ENCODE measurements at places on chromosomes 1 and 21.
A peak's percentile ranks its signal among the peaks of the same experiment; 100 is the strongest.

DNA sequence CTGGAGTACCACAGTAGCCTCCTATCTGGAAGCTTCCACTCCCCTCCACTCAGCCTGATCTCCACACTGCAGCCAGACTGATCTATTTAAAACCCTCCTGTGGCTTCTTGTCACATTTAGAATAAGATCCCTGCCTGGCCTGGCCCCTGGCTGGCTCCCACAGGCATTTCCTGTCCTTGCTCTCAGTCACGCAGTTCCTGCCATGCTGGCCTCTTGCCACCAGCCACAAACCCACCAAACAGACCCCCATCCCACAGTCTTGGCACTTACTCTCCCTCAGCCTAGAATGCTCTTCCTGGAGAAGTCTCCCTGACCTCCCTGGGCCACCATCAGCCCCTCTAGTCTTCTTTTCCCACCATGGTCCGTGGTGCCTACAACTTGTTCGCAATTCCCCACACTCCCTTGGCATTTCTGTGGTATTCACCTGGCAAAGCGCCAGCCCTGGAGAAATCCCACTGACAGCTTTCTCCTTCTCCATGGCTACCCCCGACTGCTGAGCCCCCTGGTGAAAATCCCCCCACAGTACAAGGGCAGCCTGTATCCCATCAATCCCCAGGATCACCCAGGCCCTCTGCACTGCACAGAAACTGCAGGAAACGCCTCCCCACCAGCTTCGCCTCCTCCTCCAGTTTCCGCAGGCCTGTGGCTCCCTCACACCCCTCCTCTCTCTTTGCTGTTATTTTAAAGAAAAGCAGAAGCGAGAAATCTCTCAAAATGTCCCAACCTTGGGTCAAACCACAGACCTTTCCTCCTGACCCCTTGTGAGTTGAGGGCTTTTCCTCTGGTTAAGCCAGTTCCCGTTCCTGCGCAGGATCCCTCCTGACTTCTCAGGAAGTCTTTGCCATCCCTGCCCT, 94.5 kb downstream of the SYT2 start:
- no peak for DNase-seq

DNA sequence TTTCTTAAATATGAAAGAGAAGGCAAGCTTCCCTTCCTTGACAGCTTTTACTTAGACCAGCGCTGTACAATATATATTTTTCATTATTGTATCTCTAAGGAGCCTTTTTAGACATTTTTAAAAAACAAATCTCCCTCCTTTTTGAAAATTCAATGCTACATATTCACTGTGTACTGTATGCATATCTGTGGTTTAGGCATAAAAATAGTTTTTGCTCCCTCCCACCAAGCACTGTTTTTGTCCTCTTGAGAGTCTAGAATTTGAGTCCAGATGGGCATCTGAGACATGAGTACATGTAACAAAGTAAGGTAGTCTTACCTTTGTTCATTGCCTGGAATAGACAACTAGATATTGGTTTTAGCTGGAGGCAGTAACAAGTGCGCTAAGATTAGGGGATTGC, 488.5 kb upstream of the RUNX1 start:
- no peak for DNase-seq

DNA sequence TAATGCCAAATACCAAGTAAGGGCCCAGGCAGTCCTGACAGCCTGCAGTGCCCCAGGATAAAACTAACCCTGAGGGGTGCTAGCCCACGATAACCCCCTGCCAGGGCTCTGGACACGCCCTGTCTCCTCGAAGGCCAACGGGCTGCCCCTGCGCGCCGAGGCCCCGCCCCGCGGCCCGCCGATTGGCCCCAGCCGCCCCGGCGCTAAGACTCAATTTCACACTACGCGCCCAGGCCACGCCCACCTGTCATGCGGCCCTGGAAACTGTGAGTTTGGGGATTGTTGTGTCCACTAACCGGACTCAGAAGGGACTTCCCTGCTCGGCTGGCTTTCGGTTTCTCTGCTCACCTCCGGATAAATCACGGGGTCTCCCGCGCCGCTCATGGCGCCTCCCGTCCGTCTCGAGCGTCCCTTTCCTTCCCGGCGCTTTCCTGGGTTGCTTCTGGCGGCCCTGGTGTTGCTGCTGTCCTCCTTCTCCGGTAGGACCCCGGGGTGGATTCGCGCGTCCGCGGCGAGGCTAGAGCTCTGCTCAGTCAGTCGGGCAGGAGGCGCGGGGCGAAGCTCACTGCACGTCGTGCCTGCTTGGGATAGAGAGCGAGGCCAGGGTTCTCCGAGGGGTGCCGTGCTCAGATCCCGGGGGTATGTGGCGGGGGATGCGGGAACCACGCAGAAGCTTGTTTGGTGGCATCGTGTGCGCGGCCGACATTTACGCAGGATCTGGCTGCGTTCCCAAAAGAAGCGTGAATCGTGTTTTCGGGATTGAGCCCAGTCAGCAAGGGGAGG, at the start of gene CR1L:
Gene CR1L, plus strand, starts transcription at position 282 of the 783 bp plus-strand sequence. Its CDS starts 101 bp downstream, at position 383.
- peak; percentile 92 for DNase-seq

DNA sequence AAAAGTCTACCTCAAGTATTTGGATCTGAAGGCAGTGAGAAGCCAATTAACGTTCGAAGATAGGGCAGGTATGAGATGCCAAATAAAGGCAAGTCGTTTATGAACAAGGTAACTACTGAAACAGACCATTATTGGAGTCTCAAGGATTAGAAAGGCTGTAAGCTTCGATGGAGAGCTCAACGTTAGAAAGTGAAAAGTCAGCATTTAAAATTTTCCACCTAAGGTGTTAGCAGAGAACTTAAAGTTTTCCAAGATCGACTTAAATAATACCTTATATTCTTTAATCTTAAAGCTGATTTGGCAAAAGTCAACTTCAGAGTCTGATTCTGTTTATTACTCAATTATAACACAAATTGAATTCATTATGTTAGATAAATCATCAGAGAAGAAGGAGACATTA, 28.1 kb downstream of the CLDN17 start:
- no peak for DNase-seq

DNA sequence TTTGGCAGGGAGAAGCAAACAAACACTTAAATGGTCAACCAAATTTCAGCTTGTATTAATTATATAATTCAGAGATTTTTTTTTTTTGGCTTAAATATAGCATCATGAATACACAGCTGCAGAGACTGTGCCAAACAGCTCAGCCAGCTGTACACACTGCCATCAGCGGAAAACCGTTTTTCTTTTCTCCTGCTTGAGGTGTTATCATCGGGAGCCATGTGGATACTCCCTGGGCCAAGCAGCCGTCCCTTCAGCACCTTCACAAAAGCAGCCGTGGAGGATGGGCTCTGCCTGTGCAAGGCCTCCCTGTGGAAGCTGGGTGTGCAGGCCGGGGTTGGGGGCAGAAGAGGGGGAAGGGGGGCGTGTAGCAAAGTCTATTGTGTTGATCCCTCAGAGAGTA, 85.0 kb downstream of the NUF2 start:
- DNase-seq = no peak

- DNase-seq = no peak
Observed at GRCh38 chr1:96002969-96003964, 718.3 kb upstream of the PTBP2 start.

GRCh38 chr1:159923203-159924024, 1.9 kb downstream of the TAGLN2 start:
- DNase-seq = peak; percentile 91

- DNase-seq = no peak
Observed at GRCh38 chr1:201774224-201774982, 54.6 kb upstream of the IPO9 start.

DNA sequence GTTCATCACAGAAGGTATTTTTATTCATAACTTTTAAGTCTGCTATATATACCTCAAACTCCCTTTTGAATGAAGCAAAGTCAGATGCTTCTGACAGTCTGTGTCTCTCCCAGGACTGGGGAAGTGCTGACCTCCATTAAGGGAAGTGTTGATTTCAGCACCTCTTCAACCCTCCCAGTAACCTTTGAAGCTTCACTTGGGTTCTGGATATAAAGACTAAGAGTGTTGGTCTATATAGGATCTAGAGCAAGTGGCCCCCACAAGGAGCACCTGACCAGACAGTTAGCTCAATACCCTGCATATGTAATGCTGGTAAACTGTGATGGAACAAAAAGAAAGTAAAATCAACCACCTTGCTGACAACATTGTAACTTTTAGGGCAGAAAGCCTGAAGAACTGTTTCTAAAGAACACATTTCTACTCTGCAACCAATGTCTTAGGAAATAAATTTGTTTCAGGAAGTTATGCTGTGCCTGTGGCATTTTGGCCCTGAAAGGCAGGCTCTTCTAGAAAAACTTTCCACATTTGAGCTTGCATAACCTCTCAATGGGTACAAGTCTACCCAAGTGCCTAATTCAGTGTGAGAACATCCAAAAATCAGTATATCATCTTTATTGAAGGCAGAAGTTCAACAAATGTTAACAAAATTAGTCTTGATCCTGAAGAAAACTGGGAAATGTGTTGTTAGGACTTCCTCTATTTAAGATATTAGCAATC, 865 bp upstream of the PTPN22 start:
- no peak for DNase-seq

DNA sequence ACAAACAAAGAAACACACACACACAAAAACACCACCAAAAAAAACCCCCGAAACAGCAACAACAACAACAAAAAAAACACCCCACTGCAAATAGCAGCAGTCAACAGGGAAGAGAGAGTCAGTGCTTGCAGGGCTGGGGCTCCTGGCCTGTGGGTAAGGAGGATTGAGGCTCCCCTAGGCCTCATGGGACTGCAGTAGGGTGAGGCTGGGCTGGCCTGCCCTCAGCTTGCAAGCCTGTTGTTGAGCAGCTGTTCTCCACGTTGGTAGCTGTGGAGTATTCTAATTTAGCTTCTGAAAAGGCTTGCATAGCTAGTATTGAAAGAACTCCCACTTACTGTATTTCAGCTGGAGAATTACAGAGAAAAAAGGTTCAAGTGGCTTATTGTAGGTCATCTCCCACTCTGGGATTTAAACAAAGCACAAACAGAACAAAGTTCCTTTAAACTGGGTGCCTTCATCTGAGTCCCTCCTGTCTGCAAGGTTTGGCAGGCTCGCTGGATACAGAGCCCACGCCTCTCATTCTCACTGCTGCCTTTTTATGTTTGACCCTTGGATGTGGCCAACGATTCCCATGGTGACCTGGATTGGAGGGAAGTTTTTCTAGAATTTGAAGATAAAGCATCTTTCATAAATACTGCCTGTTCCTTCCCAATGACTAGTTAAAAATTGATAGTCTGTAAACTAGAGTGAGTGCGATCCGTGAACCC, 247.2 kb downstream of the KIF26B start:
- no peak for DNase-seq

- DNase-seq = no peak
Observed at GRCh38 chr21:40546647-40547046, 300.3 kb downstream of the DSCAM start.

GRCh38 chr1:228018125-228018398, 11.3 kb downstream of the WNT3A start:
- DNase-seq = peak; percentile 53

GRCh38 chr1:41591891-41592290, 107.4 kb upstream of the EDN2 start:
- DNase-seq = no peak

DNA sequence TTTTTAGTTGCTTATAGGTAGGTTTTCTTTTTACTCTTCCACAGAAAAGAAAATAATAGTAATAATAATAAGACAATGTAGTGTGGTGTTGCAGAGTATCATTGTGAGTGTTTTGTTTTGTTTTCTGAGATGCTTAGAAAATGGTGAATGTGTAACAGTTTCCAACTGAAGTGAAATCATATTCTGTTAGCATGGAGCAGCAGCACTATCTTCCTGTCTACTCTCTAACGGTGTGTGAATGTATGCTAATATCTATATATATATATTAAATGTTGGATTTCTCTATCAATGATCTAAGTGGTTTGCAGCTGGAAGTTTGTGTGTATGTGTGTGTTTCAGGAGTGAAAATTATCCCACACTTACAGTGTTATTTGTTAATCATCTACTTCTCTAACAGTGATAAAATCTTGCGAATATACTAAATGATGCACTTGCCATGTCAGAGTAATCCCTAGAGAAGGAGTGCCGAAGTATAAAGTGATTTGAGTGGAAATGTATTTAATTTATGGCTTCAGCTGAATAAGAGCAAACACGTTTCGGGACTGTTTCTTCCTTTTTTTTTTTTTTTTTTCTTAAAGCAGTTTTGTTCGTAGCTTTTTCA, 377 bp downstream of the SAMD13 start:
- DNase-seq = no peak

DNA sequence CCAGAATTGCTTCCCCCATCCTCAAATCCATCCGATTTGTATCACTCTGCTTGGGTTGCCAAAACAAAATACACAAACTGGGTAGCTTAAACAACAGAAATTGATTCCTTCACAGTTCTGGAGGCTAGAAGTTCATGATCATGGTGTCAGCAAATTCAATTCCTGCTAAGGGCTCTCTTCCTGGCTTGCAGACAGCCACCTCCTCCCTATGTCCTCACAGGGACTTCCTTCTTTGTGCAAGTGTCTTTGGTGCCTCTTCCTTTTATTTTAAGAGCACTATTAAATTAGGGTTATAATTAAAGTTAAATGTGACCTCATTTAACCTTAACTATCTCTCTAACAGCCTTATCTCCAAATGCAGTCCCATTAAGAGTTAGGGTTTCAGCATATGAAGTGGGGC, 112.8 kb downstream of the PLPP3 start:
- no peak for DNase-seq

GRCh38 chr1:41327383-41327999, 33.7 kb upstream of the FOXO6 start:
- DNase-seq = no peak

GRCh38 chr1:225666495-225666894, 13.6 kb upstream of the ENAH start:
- no peak for DNase-seq

- no peak for DNase-seq
Observed at GRCh38 chr21:29477941-29478340, 179.2 kb downstream of the BACH1 start.

GRCh38 chr1:79966438-79966837, 959.9 kb upstream of the ADGRL4 start:
- no peak for DNase-seq

DNA sequence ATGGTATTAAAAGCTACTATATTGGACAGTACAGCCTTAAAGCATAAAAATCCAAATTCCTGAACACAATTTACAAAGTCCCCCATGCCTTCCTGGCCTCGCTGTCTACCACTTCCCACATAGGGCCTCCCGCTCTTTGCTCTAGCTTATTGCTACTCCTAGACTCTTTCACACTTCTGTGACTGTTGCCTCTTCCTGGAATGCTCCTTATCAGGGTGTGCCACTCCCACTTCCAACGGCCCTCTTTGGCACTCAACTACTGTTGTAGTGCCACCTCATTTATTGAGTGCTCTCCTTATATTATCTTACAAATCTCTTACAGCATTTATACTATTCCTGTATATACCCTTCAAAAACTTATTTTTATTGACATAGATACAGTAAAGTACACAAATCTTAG, 4.8 kb downstream of the SARS1 start:
- DNase-seq = no peak

- no peak for DNase-seq
Observed at GRCh38 chr1:106435269-106435668, 621.2 kb upstream of the PRMT6 start.

DNA sequence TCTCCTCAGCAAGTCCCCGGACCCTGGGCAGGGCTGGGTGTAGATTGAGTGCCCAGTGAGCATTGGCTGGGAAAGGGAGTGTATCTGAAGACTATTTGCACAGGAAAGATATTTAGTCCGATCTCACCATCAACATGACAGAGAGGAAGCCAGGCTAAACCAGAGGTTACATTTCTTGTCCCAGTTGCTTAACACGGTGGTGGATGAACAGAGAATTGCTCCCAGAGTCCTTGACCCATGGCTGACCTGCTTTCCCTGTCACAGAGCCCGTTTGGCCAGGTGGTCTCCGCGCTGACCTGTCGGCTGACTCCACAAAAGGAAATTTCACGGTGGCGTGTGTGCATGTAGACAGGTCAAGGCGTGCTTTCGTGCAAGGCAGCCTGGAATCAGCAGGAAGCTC, 83.5 kb downstream of the BEND5 start:
- no peak for DNase-seq

Measured in lower leg skin (tissue), 4 donors.